ENCODE measurements at places on chromosomes 13 and 19.

DNA sequence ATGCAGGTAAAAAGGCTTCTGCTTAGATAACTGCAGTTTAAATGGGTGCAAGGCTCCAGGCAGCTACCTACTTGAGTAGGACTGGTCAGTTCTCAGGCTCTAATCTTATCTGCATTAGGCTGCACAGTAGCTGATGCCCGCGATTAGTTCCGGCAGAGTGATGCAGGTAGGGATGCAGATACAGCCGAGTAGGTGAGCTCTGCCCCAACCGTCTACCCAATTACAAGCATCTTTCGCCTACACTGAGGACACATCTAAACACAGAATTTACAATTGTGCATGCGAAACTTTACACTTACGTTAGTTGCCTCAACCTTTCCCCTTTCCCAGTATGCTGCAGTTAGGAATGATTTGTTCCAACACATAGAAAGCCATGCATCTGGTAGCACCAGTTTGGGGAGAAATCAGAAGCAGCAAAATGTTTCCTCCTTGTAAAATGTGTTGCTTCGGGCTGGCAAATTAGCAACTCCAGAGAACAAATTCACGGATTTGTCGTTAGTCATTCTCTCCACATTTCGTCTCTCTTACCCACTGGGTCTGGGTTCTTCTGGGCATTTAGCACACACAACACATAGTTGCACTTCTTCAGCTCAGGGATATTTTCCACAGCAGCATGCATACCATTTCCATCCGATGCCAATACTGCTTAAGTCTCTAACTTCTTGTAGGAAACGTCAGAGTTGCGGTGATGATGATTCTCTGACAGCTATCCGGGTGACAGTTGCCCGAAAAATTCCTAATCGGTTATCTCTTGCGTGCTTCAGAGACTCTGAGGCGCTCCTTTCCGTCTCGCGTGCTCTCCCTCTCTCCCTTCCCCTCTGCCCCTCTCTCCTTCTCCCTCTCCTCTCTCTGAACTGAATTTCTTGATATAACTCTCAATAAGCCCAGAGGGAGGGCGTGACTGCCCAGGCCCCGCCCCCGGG is at the start of gene PCDH9:
TSS of gene PCDH9 (minus strand) at position 856 of the 923 bp plus-strand sequence. CDS start 1,896 bp downstream, outside the sequence.
- no peak for DNase-seq

GRCh38 chr19:13024126-13024950 is 29.1 kb downstream of the NFIX start:
- no peak for DNase-seq

DNA sequence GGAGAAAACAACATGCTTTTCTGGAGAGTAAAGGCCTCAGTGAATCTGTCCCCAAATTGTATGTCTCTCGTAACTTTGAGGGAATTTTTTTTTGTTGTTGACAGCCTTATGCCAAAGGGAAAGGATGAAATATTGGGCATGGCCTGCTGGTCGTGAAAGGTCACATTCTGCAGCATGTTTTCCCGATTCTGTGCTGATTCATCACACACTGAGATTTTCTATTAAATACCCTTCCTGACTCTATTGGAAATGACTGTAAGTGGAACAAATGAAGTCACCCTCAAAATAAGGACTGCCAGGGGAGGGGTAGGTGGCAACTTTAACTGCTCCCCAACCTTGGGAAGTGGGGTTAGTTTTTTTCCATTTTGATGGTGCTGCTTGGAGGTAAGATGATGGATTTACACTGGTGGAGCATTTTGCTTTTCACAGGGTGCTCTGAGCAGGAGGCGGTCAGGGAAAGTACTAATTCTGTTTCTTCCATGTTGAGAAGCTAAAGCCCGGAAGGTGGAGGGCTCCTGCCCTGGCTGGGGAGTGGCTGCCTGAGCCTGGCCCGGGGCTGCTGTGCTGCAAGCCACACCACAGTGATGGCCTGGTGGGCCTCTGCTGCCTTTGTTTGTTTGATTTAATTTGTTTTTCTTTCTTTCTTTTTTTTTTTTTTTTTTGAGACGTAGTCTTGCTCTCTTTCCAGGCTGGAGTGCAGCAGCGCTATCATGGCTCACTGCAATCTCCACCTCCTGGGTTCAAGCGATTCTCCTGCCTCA is 116.8 kb upstream of the SPATA13 start:
- DNase-seq = no peak

DNA sequence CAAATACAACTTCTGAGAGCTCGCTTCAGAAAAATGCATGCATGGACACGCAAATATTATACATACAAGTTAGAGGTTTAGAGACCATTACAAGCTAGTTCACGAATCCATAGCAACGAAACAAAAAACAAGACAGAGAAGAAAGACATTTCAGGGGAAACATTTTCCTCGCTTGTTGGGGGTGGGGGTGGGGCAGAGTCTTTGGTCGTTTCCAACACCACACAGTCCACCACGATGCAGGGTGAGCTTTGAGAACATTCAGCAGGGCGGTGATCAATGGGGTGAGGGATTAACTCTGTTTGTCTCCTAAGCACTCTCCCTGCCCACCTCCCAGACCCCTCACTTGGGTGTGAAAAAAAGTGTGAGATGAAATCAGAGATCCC is 651 bp downstream of the OXGR1 start:
- no peak for DNase-seq

DNA sequence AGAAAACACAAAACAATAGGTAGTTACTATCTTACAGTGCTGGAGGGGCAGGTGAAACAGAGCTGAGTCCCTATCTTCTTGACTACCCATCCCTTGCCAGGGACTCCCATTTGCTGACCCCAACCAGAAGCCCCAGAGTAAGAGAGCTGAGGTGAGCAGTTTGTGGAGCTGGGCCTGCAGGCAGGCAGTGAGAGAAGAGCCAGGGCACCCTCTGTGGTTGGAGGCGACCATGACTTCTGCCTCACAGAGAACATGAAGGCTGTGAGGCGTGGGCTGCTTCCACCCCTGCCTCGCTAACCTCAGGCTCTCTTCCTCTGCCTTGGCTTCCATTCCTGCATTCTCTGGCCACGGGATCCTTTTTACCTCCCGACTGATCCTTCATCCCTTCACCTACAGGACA is 47.5 kb upstream of the RNF113B start:
- DNase-seq = no peak

DNA sequence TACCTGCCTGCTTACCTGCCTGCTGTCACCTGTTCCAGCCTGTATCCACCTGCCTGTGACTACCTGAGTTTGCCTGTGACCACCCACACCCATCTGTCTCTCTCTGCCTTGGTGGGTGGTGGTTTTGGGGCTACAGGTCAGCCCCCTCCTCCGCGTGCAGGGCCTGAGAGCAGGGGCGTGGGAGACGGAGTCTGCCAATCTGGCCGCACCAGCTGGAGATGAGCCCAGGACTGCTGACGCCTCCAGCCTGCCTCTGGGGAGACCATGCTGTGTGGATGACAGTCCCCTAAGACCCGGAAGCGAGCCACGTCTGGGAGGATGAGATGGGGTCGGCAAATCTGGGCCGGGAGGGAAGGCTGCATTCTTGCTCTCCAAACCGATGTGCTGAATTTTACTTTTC is 15.9 kb upstream of the KCTD15 start:
- DNase-seq = no peak

GRCh38 chr13:100273138-100273537 is 184.2 kb downstream of the PCCA start:
- no peak for DNase-seq

GRCh38 chr13:75432045-75432444 is 49.9 kb downstream of the TBC1D4 start:
- no peak for DNase-seq

DNA sequence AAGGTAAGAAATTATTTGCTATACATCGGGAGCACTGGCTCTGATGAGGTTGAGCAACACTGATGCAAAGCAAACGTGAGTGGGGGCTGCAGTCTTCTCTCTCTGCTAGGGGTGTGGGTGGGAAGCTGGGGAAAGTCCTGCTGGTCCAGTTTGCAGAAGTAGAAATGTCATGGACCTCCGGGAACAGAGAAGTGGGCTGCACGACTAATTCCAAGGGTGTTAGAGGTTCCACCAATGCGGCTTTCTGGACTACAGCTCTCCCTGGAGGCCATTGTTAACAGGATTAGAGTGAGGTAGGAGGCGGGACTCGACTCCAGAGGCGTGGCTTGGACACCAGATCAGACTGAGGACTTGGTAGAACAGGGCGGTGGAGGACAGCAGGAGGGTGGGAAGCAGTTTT is 5.7 kb upstream of the FBXO27 start:
- no peak for DNase-seq

DNA sequence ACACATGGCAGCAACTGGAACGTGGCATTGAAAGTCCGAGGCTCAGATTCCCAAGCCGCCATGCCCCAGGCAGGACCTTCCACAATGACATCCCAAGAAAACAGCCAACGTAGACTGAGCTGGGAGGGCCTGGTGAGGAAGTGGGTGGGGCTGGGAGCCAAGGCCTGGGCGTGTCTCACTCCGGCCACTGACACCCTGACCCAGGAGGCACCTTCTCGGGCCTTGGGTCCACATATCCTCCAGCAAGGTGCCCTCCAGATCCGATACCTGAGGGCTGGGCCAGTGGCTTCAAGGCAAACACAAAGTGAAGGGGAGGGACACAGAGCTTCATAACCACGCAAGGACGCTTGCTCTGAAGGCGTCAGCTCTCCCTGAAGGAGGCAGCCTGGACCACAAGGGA is 43.0 kb downstream of the RAB20 start:
- DNase-seq = no peak

- DNase-seq = no peak
These were observed 7.0 kb downstream of the NUMBL start for GRCh38 chr19:40683437-40683836.

DNA sequence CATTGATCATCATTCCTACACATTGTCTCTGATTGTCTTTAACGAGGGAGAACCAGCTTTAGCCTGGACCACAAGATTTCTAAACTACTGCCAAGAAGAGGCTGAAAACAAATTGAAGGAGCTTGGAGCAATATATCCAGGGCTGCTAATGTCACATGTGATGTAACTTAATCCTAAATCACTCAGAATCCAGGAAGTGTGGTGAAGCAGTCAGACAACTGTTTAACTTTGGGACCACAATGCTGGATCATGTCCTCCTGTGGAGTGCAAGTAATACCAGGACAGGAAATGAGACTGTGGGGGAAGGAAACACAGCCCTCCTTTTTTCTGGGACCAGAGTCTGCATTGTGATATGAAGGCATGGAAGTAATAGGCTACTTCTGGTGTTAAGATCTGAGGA is 430.2 kb downstream of the KCTD12 start:
- DNase-seq = no peak

- DNase-seq = no peak
These were observed 1.0 kb downstream of the FBL start for GRCh38 chr19:39845172-39845571.

GRCh38 chr13:20168396-20168795 is 7.5 kb upstream of the GJA3 start:
- no peak for DNase-seq

GRCh38 chr13:50286324-50286723 is 271.1 kb downstream of the KCNRG start:
- DNase-seq = no peak

Data from stimulated activated CD4-positive, alpha-beta T cell treated with anti-CD3 and anti-CD28 coated beads, Interleukin-2, amount 100 ng/mL, for 48 hours (primary cell).